Left ventricle myocardium superior (tissue), 1 donor: ENCODE measurements at places on chromosomes 1 and 21.

DNA sequence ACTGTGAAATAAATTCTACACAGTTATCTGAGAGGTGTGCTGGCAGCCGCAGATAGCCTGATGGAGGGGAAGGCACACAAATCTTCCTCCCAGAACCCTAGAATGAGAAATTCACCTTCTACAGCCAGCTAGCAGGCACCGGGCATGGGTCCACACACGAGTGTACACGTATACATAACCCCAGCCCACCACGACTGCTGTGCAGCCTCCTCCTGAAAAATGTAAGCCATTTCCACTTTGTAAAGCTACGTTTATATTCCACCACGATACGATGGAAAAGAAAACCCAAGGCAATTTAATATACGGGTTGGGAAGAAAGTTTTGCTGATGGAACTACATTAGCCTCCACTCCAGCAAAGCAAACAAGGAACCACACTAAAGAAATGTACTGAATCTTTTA is 1.8 kb downstream of the BTG3 start:
- DNase-seq: peak; percentile 28

- no peak for DNase-seq
Measured at GRCh38 chr1:15509586-15509985, 14.4 kb downstream of the CASP9 start.

DNA sequence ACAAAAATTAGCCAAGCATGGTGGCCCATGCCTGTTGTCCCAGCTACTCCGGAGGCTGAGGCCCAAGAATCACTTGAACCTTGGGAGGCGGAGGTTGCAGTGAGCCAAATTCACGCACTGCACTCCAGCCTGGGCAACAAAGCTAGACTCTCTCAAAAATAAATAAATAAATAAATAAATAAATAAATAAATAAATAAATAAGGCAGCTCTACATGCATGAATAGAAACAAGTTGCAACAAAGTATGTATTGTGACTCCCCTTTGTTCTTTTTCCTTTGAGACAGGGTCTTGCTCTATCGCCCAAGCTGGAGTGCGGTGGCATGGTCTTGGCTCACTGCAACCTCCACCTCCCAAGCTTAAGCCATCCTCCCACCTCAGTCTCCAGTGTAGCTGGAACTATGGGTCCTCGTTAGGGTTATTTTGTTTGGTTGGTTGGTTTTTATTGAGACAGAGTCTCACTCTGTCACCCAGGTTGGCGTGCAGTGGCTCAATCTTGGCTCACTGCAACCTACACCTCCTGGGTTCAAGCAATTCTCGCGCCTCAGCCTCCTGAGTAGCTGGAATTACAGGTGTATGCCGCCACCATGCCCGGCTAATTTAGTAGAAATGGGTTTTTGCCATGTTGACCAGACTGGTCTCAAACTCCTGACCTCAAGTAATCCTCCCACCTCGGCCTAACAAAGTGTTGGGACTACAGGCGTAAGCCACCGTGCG is 8.0 kb downstream of the USP48 start:
- no peak for DNase-seq

DNA sequence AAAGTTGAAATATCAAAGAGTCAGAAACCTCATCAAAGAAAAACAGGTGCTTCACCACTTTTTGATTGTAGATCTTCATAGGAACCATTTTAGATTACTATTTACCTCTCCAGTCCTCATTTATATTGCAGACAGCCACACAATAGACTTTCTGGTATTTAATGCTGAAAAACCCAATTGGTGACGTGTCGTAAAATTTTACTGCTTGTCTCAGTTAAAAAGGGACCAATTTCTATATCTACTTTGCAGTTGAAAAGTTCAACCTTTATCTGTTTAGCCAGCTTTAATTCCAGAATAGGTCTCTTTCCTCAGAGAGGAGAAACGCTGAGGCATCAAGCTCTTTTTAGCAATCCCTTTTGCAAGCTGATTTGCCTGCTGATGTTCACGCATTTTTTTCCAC is 1722.4 kb downstream of the PLA2G4A start:
- DNase-seq: no peak

DNA sequence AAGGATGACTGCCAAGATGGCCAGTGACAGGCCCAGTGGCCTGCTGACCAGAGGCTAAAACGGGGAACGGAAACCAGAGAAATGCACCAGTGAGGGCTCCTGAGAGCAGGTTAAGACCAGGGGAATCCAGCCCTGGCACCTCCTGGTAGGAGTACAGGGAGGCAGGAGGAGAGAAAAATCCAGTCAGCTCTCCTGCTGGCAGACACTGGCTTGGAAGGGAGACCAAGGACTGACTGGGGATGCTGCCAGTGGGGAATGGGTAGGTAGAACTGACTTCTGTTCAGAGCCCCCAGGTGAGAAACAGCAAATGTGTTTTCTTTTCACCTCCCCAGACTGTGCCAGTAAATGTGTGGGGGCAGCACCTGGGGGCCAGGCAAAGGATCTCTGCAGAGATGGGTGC is 27.7 kb upstream of the CRNN start:
- DNase-seq: no peak
